ENCODE measurements at places on chromosomes 12 and 14.

- peak; percentile 61 for DNase-seq
Measured at GRCh38 chr12:90897986-90898385, 57.0 kb downstream of the CCER1 start.

GRCh38 chr14:74018586-74019407 lies at the start of the genes BBOF1 and ENTPD5:
Gene BBOF1, plus strand, starts transcription at chr14:74019349. Its CDS starts 130 bp downstream, at chr14:74019479.
Gene ENTPD5, minus strand, starts transcription at chr14:74019288. Its CDS starts 31,186 bp downstream, at chr14:73988102.
- peak; percentile 87 for DNase-seq

DNA sequence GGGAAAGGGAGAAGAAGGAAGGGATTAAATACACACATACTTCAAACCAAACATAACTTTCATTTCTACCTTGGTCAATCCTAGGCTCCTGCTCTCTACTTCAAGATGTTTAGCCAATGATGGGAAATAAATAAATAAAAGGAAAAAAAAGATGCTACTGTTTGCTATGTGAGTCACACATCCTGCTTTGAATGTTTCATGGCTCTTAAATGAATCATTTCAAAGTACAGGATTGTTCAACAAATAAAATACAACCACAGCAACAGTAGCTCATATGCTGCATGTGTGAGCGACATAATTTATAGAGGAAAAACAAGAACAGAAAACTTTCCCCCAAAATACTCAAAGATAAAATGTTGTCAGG lies 54.3 kb upstream of the NPFF start:
- DNase-seq = peak; percentile 92

- DNase-seq = peak; percentile 92
Measured at GRCh38 chr14:86852530-86852929, 1140.5 kb downstream of the GALC start.

DNA sequence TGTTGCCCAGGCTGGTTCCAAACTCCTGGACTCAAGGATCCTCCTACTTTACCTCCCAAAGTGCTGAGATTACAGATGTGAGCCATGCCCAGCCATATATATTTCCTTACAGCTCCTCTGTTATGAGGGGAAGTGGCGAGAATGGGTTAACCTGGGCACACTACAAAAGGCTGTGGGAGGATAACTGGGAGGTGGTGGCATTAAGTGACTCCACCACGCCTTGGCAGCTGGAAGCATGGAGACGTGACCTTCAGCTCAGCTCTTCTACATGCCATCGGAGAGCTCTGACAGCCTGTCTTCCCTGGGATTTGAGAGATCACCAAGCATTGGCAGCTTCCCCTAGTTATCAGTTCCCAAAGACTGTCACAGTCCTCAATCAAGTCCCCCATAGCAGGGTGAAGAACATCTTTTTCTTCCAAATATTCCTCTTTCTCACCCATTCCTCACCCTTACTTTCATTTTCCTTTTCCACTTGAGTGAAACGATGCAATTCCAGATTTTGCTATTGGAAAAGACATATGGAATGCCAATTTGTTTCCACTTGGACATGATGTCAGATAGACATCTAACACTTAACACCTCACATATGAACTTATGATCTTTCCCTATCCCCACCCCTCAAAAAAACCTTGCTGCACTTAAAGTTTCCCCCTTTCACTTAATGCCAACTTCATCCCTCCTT lies 48.5 kb downstream of the PHLDA1 start:
- DNase-seq = no peak

DNA sequence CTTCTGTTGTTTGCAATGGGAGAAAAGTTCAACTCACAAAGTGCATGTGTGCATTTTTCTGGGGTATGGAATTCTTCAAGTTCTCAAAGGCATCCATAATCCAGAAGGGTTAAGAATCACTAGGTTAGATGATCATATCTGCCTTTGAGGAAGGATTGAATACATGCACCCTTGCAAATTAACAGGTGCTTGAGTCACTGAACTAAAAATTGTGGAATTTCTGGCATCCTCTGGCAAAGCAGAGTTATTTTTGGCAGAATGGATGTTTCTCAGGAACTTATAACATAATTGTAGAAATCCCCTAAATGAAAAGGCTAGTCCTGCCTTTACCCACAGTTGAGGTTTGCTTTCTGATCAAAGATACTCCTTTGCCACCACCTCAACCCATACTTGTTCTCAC lies 136.5 kb upstream of the DYRK2 start:
- peak; percentile 44 for DNase-seq

DNA sequence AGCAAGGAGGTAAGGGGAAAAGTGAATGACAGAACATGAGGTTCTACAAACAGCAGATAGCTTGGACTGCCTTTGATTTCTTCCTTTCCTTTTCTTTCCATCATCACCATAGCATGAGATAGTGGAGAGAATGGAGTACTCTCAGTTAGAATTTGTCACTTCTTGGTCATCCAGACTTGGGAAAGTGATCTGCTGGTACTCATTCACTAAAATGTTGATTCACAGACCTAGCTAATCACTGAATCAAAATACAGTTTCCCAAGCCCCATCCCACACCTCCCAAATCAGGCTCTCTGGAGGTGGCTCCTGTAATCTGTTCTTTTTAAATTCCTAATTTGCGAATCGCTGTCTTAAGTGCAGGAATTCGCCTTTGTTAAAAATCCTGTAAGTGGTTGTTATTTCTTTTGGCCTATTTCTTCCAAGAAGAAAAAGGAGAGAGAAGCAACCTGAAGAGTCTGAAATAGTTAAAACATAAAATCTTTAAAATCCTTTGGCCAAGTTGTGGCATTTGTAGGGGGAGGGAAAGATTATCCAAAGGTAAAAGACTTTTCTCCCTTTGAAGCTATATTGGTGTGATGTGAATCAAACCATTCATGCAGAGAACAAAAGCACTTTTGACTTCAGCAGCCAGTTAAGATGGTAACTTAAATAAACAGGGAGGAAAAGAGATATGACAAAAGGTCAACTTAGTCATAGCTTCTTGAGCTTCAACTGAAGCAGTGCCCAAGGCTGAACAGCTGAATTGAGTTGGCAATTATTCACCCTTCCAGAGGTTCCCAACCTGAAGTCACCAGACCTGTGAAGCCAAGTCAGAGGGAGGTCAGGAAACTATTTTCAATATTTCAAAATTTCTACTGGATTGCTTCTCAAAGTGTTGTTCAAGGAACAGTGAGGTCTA lies 255.1 kb upstream of the KRR1 start:
- peak; percentile 70 for DNase-seq

- DNase-seq = no peak
Measured at GRCh38 chr14:28756269-28756883, 10.2 kb upstream of the FOXG1 start.

DNA sequence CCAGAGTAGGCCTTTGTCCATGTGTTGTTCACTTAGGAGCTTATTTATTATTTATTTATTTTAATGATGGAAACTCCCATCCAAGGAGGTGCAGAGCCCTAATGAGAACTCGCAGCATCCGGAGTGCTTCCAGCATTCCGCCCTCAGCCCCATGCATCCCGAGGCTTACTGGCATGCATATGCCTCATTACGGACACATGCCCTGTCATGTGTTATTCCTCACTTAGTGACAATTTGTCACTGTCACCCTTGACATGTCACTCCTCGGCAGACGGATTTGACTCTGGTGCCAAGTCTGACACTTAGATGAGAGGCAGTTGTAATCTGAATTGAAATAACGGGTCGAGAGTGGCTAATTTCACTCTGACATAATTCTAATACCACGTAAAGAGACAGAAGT lies 132.8 kb downstream of the VRK1 start:
- no peak for DNase-seq

DNA sequence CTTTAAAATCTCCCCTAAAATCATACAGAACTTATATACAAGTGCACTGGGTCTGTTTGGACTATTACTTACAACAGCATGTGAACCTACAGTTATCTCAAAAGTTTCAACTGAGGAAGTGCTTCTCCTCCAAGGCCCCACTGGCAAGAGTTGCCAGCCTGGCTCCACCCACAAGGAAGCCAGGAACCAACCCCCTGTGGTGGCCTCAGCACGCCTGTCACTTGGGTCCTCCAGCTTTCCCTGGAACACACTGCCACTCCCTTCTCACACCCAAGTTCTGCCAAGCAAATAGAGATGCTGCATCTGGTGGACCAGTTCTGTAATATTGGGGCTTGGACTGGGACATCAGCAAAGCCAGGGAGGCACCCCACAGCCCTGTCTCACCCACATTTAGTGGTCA lies 115.4 kb downstream of the GCH1 start:
- no peak for DNase-seq

DNA sequence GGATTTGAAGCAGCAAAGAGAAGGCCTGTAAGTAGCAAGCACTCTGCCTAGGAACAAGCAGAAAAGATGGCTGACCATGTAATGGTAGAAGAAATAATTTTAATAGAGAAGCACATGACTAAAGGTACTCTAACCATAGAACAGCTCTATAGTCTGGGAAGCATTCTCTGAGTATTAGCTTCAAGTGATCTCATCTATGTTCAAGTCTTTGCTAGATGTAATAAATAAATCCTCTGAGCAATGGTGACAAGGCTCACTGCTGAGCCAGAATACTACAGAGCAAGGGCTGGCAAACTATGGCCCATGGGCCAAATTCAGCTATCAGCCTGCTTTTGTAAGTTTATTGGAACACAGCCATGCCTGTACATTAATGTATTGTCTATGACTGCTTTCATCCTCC lies 84.8 kb downstream of the PEBP1 start:
- DNase-seq = peak; percentile 1

- DNase-seq = no peak
Measured at GRCh38 chr12:11618046-11618445, 31.4 kb upstream of the ETV6 start.

GRCh38 chr14:99050309-99050708 lies 221.7 kb downstream of the BCL11B start:
- no peak for DNase-seq

DNA sequence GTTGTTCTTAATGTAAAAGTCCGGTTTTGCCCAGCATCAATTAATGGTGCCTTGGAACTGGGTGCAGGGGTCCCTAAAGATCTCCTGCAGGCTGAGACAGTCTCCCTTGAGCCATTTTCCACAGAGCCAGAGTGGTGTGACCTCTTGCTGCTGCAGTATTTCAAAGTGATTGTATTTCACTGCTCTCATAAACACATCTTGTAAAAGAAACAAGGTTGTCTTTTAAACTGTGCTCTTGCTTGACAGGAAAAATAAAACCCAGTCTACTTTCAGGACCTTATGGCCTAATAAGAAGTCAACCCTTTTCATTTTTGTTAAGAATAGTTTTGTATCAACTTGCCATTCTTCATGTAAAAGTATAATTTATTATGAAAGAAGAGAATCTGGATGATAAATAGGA lies 44.7 kb downstream of the TMEM117 start:
- DNase-seq = no peak

- DNase-seq = peak; percentile 63
Measured at GRCh38 chr12:57603815-57604453, 690 bp upstream of the DTX3 start.

- DNase-seq = peak; percentile 17
Measured at GRCh38 chr12:117010693-117011451, 88.3 kb downstream of the TESC start.

- no peak for DNase-seq
Measured at GRCh38 chr12:127620735-127621355, 646.1 kb upstream of the TMEM132C start.

DNA sequence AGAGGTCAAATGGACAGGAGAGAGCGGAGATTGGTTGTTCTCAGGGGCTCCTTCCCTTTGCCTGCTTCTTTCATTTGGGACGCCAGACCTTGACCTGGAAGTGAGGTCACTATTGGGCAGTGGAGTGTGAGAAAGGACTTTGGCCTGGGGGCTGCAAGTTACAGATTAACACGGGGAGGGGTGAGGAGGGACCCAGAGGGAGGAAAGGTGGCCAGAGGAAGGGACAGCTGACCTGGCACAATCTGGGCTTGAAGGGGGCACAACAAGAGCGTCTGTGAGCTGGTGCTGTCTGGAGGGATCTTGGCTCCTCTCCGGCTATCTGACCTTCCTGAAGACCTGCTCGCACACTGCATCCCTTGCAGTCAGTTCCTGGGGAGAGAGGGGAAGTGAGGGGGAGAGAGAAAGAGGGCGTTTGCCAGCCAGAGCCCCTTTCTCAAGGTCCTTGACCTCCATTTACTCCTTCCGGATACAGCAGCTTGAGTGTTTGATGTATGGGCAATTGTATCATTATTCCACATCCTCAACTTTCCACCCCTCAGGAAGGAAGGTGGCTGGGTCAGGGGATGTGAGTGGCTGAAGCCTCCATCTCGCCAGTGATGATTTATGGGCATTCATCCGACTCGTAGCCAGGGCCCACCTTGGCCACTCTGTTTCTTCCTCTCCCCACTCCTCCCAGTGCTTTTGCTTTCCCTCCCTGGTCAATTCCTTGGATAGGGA lies 4.7 kb downstream of the RBP5 start:
- no peak for DNase-seq

DNA sequence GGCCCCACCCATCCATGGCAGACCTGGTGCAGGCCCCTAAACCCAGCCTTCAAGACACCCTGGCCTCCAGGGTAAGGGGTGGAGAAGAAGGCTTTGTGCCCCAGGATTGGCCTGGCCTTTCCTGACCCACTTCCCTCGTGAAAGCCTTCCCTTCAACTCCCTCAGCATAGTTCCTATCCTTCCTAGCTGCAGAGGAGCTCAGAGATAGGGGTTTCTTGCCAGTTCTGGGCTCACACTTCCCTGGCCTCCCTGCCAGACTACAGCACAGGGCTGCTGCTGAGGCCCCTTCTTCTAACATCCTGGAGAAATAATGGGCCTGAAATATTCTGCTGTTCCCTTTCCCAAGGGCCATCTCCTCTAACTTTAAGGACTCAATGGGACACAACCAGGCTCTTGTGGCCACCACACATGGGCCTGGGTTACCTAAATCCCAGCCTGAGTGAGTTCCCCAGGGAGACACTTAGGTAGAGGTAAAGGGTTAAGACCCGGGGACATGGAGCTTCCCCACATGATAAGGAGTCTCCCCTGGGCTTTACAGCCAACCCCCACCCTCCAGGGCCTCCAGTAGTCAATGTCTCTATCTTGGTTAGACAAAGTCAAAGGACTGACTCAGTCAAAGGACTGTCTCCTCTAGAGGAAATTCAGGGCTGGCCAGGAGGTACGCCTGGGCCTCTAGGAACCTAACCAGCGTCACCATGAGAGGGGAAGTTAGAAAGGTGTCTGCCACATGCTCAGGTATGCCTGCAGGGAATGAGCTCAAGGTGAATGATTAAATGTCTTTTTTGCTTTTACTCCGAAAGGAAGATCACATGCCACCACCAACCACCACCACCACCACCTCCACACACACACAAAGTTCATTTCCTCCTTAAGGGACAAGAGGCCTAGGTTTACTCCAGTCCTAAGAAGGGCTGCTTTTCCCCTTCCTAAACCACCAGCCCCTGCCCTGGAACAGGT lies 7.1 kb downstream of the ZFP36L1 start:
- DNase-seq = peak; percentile 46

DNA sequence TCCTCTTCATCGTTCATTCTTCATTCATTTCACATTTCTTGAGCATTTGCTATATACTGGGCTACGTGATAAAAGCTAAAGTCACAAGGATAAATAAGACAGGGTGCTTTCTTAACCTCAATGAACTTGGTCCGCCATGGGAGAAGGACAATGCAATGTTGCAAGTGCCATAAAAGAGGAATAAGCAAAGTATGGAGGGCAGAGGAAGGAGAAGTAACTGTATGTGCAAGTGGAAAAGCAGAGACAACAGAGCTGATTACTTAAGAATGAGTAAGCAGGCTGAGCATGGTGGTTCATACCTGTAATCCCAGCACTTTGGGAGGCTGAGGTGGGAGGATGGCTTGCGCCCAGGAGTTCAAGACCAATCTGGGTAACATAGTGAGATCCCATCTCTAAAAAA lies 14.4 kb downstream of the AREL1 start:
- DNase-seq = no peak

- no peak for DNase-seq
Measured at GRCh38 chr12:697481-697880, 34.2 kb upstream of the NINJ2 start.

- peak; percentile 24 for DNase-seq
Measured at GRCh38 chr12:30896461-30896860, 30.1 kb upstream of the TSPAN11 start.

- no peak for DNase-seq
Measured at GRCh38 chr12:47549258-47549657, 156.6 kb downstream of the RPAP3 start.

- DNase-seq = no peak
Measured at GRCh38 chr14:102499401-102500157, 10.0 kb downstream of the ANKRD9 start.
